ENCODE measurements at places on chromosomes 7 and 10.

DNA sequence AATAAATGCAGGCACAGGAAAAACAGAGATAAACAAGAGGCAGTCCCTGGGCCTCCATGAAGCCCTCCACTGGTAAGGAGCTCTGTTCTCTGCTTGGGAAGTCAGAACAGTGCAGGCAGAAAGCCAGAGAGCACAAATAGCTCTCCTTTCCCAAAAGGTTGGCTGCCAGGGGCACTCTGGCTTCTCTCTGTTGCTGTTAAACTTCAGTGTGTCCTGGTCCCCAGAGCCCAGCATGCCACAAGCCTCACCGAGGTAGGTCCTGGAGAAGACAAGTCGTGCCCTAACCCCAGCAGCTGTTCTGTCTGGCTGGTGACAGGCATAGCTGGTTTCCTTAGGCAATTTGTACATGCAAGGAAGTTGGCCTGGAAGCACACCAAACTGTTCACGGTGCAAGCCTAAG, 17.3 kb downstream of the SLC16A12 start:
- no peak for DNase-seq

DNA sequence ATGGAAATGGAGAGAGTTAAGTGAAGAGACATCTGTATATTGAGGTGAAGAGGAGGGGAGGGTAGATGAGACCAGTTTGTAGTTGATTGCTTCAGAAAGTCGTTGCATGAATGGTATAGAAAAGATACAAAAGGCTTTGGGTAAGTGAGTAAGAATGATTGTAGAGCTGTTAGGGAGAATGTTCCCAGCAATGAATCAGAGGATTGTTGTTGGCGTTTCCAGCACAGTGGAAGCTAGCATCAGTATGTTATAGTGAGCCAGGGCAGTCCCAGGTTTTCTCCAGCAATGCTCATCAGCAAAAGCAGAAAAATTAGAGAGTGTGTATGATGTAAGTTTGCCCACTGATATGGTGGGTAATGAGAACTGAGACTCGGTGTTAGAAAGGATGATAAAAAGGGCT, 15.4 kb upstream of the CDK6 start:
- DNase-seq = no peak

- no peak for DNase-seq
Observed at GRCh38 chr7:32761451-32762205, 129.9 kb downstream of the KBTBD2 start.

- no peak for DNase-seq
Observed at GRCh38 chr7:41694495-41694894, 8.4 kb downstream of the INHBA start.

DNA sequence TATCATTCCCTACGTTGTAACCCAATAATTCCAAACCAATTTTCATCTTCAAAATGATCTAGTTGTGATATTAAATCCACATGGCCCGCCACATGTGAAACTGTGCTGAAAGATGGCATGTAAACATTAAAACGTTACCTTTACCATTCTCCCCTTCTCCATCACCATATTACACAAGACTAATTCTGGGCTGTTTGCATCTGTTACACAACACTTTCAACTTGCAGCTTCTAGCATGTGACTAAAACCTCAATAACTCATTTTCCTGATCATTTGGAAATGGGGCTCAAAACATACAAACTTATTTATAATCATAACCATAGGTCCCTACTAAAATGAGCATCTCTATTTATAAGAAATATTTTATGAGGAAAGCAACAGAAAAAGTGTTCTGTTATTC, 4.7 kb downstream of the MTERF1 start:
- no peak for DNase-seq

DNA sequence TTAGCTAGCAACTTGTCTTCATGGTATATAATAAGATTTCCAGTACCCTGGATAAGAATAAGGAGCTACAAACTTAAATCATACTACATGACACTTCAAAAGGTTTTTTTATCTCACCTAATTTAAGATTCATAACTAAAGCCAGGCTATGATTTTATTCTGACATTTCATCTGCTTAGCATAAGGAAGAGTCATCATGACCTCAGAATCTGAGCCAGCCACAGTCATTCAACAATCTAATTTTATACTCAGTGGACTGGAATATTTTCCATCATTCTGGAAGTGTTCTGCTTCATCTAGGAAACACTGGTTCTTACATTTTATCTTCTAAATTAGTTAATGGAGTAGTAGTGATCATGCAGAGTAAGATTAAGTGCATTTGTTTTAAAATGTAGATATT, 102.1 kb upstream of the KCND2 start:
- no peak for DNase-seq

- DNase-seq = no peak
Observed at GRCh38 chr10:56880606-56881005, 519.5 kb upstream of the ZWINT start.

GRCh38 chr10:88428442-88428841, 154.7 kb downstream of the RNLS start:
- no peak for DNase-seq

GRCh38 chr7:123537026-123537642, 2.7 kb upstream of the IQUB start:
- DNase-seq = peak; percentile 24

GRCh38 chr10:71796749-71797405, 23.6 kb upstream of the VSIR start:
- no peak for DNase-seq

DNA sequence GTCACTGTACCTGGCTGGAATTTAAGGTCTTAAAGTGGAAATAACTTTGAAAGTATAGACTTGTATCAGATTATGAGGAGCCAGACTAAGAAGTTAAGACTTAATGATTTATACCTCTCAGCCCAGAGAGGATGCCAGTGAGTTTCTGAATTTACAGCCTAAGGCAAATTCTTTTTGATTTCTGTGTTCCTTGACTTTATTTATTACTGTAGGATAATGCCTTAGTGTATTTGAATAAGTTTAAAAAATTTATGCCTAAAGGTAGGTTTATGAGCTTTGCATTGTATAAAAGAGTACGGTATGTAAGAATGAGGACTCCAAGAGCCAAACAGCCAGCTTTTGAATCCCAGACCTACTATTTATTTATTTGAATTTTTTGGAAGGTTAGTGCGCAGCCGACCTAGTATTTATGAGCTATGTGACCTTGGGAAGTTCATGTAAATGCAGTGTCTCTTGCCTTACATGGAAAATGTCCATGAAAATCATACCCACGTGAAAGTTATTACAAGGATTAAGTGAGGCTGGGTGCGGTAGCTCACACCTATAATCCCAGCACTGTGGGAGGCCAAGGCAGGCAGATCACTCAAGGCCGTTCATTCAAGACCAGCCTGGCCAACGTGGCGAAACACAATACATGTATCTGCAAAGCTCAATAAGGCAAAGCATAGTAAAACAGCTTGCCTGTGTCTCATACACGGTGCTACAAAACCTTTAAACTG, 174.6 kb downstream of the AUTS2 start:
- no peak for DNase-seq

GRCh38 chr7:114051871-114052331, 133.1 kb upstream of the PPP1R3A start:
- DNase-seq = no peak

GRCh38 chr7:33050535-33051318, 11.8 kb downstream of the NT5C3A start:
- DNase-seq = peak; percentile 51

GRCh38 chr10:102027261-102027660, 28.7 kb downstream of the ARMH3 start:
- DNase-seq = no peak

- DNase-seq = no peak
Observed at GRCh38 chr10:1180836-1181235, 124.7 kb downstream of the WDR37 start.

DNA sequence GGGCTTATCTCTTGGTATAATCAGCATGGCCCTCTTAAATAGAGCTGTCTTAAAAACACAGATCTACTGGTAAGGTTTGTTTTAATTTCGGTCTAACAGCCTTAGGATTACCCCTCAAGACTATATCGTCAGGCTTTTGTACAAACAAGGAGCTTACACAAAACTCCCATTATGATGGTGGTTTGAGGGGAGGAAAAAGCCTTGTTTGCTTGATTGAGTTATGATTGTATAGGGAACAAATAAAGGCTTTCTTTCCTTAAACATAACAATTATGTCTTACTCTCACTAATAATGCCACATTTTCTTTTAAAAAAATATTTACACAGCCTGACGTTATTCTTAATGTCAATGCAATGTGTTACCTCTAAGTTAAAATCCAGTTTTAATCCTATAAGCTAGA, 188.8 kb upstream of the TCF7L2 start:
- no peak for DNase-seq

GRCh38 chr10:116891208-116891607, 41.9 kb downstream of the ENO4 start:
- DNase-seq = no peak

DNA sequence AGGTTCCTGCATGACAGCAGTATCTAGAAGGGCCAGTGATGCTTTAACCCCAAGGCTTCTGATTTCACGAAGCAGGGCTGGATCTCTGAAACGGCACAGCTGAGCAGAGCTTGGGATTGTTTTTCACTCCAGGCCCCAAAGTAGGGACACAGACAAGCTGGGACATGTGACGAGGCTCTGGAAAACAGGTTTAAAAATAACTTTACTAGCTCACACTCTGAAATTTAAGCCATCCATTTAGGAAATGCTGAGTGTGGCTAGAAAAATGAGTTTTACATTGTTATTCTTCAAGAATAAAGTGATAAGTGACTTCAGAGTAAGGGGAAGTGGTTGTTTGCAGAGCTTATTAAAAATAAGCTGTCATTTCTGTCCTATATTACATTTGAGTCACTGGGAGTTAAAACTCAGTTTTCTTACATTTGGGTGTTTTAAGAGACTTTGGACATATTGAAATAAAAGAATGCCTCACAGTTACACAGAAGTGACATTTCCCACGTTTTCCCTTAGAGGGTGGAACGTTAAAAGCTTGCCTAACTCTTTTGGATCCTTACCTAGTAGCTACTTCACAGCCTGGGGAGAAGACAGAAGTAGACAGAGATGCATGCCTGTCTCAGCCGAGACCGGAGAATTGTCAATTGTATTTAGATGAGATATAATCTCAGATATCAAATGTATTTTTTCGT, 107.8 kb downstream of the GALNT17 start:
- DNase-seq = no peak

GRCh38 chr7:51228386-51228958, 88.1 kb downstream of the COBL start:
- no peak for DNase-seq

- no peak for DNase-seq
Observed at GRCh38 chr10:66627156-66627555, 298.7 kb upstream of the LRRTM3 start.

DNA sequence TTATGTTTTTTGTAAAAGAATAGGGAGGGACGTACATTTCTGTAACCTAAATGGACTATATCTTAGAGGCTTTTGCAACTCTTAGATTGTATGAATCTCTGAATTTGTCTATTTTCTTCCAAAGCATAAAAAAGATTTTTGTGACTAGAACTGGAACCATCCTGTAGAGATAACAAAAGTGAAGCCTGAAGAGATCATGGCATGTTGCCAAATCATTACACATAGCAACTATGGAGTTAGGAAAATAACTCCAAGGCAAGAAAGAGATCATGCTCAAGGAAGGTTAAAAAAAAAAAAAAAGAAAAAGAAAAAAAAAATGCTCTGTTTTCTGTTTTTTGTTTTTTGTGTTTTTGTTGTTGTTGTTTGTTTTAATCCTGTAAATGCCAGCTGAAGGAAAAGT, 567.7 kb upstream of the ZWINT start:
- DNase-seq = no peak

GRCh38 chr10:131822692-131823245, 78.0 kb upstream of the PPP2R2D start:
- DNase-seq = no peak

- DNase-seq = no peak
Observed at GRCh38 chr7:29254591-29254990, 60.0 kb downstream of the CHN2 start.

- DNase-seq = no peak
Observed at GRCh38 chr10:79014796-79015195, 54.0 kb upstream of the ZMIZ1 start.

- DNase-seq = peak; percentile 20
Observed at GRCh38 chr10:29648114-29648982, 13.6 kb upstream of the SVIL start.

DNA sequence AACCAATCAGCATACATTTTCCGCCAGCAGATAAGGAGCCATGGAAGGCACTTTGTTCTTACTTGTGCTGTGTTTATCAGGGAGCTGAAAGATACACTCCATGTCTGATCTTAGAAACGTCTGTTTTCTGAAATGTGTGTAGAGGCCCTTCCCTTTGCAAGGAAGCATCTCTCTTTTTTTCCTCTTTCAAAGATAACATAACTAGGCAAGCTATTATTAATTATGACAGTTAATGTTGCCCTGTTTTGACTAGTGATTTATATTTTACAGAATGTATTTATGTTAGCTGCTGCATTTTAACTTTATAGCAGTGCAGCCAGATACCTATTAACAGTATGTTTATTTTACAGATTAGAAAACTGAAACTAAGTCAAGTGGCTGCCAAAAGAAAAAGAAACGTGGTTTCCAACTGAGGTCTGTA, 683.2 kb upstream of the IGFBP3 start:
- no peak for DNase-seq

DNA sequence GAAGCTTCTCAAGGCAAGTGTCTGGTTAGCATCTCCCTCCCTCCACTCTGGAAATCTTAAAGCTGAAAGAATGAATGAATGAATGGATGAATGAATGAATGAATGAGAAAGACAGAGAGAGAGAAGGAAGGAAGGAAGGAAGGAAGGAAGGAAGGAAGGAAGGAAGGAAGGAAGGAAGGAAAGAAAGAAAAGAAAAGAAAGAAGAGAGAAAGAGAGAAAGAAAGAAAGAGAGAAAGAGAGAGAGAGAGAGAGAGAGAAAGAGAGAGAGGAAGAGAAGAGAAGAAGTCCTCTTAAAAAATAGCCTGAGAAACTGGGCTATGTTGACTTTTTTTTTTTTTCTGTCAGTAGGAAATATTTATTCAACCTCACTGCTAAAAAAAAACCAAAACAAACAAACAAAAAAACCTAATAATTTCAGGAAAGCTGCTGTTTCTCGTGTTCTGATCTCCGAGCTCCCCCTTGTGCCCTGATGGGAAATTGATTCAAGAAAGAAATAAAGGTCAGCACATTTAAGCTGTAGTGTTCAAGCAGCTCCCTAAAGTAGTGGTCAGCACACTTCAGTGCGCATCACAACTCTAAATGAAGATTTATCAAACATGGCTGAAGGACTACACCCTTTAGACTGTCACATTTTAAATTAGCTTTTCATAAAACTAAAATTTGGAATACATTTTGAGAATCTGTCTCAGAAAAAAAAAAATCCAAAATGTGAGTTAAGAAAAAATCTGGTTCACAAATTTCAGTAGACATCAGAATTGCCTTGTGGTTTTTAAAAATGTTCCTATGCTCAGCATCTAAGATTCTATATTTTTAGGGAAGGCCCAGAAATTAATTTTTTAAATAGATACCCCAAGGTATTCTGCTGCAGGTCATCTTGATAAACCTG, 154.3 kb downstream of the ELAPOR2 start:
- no peak for DNase-seq

GRCh38 chr7:98827258-98827657, 42.6 kb downstream of the TMEM130 start:
- no peak for DNase-seq

DNA sequence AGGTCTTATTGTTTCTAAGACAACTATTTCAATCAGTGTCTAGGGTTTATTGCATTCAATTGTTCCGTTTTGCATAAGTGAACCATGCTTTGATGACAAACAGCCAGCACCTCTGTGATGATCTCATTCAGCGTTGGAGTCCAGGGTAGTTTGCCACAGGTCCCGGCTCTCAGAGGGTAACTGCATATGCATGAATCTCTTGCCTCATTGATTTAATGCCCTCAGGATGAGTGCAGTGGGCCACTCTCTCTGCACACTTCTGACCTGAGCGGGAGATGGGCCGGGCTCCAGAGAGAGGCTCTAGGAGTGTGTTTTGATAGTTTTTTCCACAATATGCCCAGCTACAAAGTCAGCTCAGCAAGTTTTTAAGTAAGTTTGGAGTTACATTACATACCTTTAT, 83.9 kb downstream of the HECW1 start:
- DNase-seq = no peak
